ENCODE measurements at places on chromosomes 4 and X.

GRCh38 chrX:103554687-103555424 is 30.5 kb upstream of the TCEAL4 start:
- peak; percentile 28 for DNase-seq

DNA sequence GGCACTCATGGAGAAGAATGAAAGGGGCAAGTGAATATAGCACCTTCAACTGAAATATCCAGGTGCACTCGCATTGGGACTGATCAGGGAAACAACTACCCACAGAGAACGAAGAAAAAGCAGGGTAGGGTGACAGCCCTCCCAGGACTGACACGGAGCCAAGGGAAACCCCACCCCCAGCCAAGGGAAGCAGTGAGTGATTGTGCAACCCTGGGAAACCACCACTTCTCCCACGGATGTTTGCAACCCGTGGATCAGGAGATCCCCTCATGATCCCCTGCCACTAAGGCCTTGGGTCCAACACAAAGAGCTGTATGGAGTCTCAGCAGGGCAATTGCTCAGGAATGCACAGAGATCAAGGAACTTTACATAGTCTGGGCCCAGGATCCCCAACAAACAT is 158.5 kb upstream of the HCCS start:
- DNase-seq = peak; percentile 35

DNA sequence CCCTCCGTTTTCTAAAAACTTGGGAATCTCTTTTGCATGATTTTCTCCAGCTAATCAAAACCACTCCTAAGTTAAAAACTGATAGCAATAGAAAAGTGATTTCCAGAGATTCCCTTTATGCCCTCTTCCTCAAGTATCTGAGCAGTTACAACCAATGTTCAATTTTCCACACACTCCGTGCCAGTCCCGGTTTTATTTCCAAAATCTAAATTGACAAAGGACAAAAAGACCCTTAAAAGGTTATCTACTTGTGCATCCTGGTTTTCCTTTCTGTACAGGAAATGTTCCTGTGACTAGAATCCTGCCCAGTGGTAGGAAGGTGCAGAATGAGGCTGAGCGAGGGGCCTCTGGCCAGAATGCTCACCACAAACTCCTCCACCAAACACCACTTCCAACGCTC is 1.3 kb downstream of the SFRP2 start:
- DNase-seq = no peak

- DNase-seq = no peak
Observed at GRCh38 chrX:147072747-147073146, 258.2 kb upstream of the CXorf51A start.

GRCh38 chr4:173398220-173398619 is 696 bp downstream of the SCRG1 start:
- peak; percentile 38 for DNase-seq

DNA sequence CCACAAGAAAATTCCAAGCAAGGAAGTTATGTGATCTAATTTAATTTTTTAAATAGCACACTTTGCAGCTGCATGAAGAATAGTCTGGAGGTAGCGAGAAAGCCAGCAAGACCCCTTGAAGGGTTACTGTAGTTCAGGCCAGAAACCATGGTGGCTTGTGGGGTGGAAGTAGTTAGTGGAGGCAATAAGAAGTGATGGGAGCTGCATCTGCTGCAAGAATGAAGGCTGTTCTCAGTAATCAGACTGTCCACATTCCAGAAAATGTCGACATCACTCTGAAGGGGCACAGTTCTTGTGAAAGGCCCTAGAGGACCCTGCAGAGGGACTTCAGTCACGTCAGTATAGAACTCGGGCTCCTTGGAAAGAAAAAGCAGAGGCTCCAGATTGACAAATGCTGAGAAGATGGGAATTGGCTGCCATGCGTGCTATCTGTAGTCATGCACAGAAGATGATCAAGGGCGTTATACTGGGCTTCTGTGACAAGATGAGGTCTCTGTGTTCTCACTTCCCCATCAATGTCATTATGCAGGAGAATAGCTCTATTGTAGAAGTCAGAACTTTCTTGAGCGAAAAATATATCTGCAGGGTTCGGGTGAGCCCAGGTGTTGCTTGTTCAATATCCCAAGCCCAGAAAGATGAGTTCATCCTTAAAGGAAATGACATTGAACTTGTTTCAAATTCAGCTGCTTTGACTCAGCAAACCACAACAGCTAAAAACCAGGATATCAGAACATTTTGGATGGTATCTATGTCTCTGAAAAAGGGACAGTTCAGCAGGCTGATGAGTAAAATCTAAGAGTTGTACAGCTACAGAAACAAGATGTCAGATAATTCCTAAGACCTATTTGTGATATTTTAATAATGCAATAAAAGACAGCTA is 254.2 kb downstream of the CBR4 start:
- DNase-seq = peak; percentile 59

DNA sequence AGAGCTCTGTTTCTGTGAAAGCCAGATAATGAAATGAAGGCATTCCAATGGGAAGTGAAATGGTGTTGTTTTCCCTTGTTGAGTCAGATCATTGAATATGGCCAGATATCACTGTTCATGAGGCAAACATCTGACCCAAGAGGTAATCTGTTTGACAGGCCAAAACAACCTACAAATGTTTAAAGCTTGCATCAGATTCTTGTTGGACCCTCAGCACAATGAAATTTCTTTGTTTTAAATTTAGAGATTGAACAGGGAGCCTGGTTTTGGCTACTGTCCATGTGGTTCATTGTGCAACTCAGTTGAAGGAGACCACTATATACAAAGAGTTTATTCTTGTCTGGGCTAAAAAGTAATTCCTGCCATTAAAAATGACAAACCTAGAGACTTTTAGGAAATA is 159.1 kb downstream of the AFF2 start:
- no peak for DNase-seq

All from adipocyte (in vitro differentiated cells).